ENCODE measurements at places on chromosomes 6 and 20.
A peak's percentile ranks its signal among the peaks of the same experiment; 100 is the strongest.

GRCh38 chr20:46894579-46894958 is at the start of gene EYA2:
EYA2 (plus strand) TSS chr20:46894843; CDS start chr20:46990011, 95,168 bp downstream.
- no peaks in the 10 kb centered on the region for H3K4me1 ChIP-seq
- peaks cover 71% of the 10 kb centered on the region for H3K27me3 ChIP-seq
- no peak for DNase-seq
- no peak within 1 kb of the TSS for H3K27ac ChIP-seq

DNA sequence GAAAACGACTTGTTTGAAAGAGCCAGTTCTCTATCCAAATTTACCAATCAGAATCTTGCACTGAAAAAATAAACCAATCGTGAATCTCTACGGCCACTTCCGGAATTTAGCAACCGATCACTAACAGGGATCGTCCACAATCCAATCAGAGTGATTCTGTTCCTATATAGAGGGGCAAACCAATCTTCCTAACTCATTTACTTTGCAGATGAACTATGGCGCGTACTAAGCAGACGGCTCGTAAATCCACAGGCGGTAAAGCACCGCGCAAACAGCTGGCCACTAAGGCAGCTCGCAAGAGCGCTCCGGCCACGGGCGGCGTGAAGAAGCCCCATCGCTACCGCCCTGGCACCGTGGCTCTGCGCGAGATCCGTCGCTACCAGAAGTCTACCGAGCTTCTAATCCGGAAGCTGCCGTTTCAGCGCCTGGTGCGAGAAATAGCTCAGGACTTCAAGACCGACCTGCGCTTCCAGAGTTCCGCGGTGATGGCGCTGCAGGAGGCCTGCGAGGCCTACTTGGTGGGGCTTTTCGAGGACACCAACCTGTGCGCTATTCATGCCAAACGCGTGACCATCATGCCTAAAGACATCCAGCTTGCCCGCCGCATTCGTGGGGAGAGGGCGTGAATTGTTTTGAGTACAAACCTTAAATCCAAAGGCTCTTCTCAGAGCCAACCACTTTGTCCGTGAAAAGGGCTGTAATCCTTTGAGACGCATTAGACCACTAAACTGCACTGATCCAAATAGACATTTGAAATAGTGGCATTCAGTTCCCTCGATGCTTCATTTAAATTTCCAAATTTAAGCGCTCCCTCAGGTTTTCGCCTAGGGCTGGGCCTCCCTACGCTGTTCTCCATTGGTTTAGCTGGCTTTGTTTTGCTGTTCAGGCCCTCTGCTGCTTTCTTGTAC is 138.0 kb downstream of the HFE start:
- peak; percentile 24 for DNase-seq
- H3K27ac ChIP-seq, result no peak overlapping the region
- no peaks in the 10 kb centered on the region for H3K27me3 ChIP-seq
- peak overlapping the region; percentile 90 for H3K4me3 ChIP-seq
- H3K4me1 ChIP-seq, result peaks cover 24% of the 10 kb centered on the region

DNA sequence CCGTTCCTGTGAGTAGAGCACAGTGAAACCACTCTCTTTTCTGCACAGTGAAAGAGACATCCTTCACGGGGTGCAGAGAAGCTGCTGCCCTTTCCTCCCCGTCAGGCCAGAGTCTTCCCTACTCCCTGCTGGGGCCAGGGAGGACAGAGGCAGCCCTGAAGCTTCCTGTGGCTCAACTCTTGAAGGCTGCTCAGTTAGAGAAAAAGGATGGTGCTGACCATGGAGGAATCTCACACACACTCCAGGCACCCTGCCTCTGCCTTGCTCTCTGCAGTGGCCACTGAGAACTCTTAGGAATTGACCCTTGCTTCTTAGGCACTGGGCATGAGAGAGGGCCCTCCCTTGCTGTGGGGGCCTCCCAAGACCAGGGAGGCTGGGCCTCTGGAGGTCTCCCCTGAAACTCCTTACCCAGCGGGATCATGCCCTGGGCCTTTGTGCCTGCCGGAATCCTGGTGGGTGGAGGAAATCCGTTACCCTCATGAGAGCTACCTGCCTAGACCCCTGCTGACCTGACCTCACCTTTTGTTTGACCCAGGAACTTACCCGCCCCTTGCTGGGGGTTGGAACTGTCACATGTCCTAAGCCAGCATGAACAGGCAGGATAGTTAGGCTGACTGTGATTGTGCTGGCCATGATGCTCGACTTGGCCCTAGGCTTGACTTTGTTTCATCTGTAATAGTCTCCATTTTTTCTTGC is 65.0 kb upstream of the CD93 start:
- H3K4me1 ChIP-seq, result peaks cover 13% of the 10 kb centered on the region
- DNase-seq, result no peak
- H3K27ac ChIP-seq, result no peak overlapping the region
- H3K27me3 ChIP-seq, result no peaks in the 10 kb centered on the region

- DNase-seq, result no peak
- no peaks in the 10 kb centered on the region for H3K27me3 ChIP-seq
- H3K4me3 ChIP-seq, result no peak overlapping the region
Measured at GRCh38 chr6:42764911-42765648, 16.8 kb upstream of the BICRAL start.

GRCh38 chr20:20373091-20373571 is 5.2 kb downstream of the INSM1 start:
- no peak overlapping the region for H3K27ac ChIP-seq
- H3K4me1 ChIP-seq, result peaks cover 17% of the 10 kb centered on the region
- no peaks in the 10 kb centered on the region for H3K36me3 ChIP-seq
- H3K27me3 ChIP-seq, result peaks cover 73% of the 10 kb centered on the region

- no peak overlapping the region for H3K4me3 ChIP-seq
- no peak overlapping the region for H3K27ac ChIP-seq
- H3K27me3 ChIP-seq, result no peaks in the 10 kb centered on the region
- no peaks in the 10 kb centered on the region for H3K36me3 ChIP-seq
- DNase-seq, result no peak
- no peaks in the 10 kb centered on the region for H3K4me1 ChIP-seq
Measured at GRCh38 chr20:40600441-40601219, 88.4 kb downstream of the MAFB start.

DNA sequence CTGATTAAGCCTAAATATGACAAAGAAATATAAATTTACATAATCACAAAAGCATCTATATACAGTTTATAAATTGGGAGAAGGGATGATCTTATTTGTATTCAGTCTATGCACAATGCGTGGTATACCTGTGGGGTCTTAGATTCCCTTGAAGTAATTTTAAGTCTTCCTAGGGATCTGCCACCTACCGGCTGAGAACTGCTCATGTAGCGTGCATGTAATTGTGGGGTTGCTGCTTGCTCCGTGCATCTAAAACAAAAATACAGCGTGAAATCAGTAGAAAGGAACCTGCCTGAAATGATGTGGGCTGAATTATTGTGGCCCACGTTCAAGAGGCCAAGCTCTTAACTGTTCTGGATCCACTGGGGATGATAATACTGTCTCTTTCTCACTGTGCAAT is 187.3 kb downstream of the MBOAT1 start:
- H3K27ac ChIP-seq, result no peak overlapping the region
- H3K36me3 ChIP-seq, result no peaks in the 10 kb centered on the region
- H3K27me3 ChIP-seq, result no peaks in the 10 kb centered on the region
- no peak overlapping the region for H3K4me3 ChIP-seq
- DNase-seq, result no peak
- peaks cover 9% of the 10 kb centered on the region for H3K4me1 ChIP-seq

GRCh38 chr6:43287717-43288679 is 10.1 kb upstream of the SLC22A7 start:
- peaks cover 14% of the 10 kb centered on the region for H3K27me3 ChIP-seq
- no peak overlapping the region for H3K27ac ChIP-seq
- no peak for DNase-seq
